ENCODE measurements at places on chromosomes 7 and 10.
A peak's percentile ranks its signal among the peaks of the same experiment; 100 is the strongest.

DNA sequence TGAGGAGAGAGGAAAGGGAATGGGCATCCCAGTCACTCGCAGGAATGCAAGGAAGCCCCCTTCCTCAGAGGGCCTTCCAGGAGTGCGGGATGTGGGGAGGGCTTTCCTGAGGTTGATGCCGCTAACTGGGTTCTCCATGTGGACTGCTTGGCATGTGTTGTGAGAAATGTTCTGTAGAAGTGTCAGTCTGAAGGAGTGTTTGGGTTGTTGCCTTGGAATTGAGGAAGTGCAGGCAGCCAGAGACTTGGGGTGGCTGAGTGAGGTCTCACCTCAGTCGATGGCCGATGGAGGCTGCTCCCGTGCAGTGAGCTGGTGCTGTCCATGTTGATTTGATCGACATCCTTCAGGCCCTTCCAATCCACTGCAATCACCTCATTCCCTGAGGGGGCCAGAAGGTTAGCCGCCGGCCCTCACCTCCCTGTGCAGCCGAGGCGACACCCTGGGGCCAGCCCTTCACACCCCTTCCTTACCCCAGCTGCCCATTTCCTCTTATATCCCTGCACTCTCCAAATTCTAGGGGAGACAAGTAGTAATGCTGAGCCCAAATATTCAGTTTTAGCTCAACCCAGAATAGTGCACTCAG is 2.7 kb downstream of the FAM131B start:
- no peak for DNase-seq

DNA sequence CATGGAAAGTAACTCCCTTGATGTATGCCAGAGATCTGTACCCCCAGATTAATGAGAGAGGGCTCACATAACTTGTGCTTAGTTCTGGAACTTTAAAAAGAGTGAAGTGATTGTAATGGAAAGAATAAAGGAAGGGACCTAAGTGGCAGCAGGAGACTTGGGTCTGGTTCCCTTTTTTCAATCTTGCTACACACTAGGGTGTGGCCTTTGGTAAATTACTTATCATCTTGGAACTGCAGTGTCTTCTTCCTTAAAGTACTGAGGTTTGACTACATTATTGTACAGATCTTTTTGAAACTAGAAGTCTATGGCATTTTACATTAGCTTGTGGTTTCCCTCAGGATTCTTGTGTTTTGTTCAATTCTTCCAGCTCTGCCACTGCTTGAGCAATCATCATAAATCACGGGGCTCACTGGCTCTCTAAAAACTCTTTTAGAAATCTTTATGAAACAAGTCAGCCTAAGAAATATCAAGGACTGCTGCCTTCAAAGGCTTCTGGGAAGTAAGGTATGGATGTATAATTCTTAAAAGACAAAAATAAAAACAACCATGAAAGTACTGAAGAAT is 22.5 kb upstream of the CHRM2 start:
- no peak for DNase-seq

DNA sequence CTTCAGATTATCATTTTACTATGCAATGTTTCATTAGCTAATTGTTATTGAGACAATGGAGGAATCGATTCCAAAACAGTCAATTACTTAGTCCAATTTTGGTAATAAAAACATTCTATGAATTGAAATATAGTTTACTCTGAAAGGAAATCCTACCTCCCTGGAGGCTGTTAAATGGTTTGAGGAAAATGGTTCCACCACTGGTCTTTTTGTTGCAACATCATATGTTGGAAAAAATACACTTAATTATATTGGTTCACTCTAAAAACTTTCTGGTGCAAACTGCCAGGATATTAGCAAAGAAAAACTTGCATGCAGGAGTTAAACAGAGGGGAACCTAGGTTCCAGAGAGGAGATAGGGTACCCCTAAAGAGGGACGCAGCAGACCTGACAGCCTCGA is 267.3 kb upstream of the LYZL1 start:
- no peak for DNase-seq

- no peak for DNase-seq
Observed at GRCh38 chr7:129388333-129389098, 45.7 kb upstream of the STRIP2 start.

DNA sequence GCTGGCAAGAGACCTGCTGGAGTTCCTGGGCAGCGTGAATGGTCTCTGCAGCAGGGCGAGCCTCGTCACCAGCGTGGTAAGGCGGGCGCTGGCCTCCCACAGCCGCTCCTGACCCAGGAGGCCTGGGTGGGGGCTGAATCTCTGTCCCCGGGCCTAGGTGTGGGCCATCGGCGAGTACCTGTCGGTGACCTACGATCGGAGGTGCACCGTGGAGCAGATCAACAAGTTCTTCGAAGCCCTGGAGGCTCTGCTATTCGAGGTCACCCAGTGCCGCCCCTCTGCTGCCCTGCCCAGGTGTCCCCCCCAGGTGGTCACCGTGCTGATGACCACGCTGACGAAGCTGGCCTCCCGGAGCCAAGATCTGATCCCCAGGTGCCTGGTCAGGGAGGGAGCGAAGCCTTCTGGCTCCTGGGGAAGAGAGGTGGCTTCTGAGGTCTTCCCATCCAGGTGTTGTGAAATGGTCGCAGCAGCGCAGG is 15.1 kb downstream of the AP5Z1 start:
- no peak for DNase-seq

DNA sequence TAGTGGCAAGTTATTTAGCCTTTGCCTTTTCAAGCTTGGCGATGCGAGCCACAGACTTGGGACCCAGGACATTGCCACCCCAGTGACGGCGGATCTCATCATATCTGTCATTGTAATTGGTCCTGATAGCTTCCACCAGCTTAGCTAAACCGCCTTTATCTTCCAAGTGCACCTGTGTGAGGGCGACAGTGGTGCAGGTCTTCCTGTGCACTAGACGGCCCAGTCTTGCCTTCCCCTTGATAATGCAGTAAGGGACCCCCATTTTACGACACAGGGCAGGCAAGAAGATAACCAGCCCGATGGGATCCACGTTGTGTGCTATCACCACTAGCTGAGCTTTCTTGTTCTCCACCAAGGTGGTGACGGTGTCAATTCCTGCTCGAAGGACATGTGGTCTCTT is 99.6 kb upstream of the ITGB1 start:
- DNase-seq = no peak

DNA sequence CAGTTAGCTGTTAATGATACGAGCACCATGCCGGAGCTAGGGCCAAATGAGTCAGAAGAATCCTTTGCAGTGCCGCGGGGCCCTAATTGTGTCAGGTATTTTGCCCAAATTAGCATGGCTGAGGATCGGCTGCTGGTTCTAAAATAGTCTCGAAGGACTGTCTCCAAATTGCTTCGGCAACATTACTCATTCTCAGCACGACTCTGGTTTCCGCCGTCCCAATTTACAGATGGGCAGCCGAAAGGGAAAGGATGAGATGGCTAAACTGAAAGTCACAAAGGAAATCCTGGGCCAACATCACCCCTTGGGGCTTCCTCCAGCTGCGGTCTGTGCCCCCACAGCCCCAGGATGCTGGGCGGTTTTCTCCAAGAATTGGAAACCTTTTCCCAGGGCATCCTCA is 351.4 kb downstream of the PAXIP1 start:
- no peak for DNase-seq

DNA sequence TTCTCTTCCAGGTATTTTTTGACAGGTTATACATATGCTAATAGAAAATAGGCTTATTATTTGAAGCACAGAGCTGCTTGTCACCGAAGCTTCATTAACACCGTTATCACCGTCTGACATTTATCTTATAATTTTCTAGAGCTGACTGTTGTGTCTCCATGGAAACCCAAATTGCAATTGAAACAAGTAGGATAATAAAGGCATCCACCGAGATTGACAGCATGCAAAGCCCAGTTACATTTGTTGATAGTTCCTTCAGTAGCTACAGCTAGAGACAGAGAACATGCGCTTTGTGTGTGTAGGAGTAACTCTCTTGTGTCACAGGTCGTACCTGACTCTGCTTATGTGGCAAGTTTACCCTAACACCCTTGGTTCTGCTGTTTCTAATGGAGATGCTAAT is 135.6 kb downstream of the CELF2 start:
- DNase-seq = no peak

GRCh38 chr10:77873536-77874380 is 52.8 kb downstream of the DLG5 start:
- no peak for DNase-seq

DNA sequence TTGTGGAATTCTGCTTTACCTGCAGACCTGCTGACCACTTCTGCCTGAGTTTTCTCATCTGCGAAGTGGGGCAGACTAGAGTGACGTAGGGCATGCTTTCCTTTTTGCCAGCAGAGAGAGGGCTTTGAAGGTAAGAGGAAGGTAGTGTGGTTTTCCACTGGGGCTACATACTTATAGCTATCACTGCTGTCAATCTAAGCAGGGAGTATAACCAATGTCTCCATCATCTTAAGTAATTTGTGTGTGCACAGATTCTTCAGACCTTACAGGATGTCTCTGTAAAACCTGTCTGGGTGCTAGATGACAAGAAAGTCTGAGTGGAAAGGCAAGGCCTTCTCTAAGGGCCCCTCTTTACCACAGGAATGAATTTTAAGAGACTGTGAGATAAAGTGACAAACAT is 106.8 kb downstream of the RBM20 start:
- DNase-seq = no peak

- no peak for DNase-seq
Observed at GRCh38 chr7:148291799-148292198, 298.8 kb upstream of the C7orf33 start.

DNA sequence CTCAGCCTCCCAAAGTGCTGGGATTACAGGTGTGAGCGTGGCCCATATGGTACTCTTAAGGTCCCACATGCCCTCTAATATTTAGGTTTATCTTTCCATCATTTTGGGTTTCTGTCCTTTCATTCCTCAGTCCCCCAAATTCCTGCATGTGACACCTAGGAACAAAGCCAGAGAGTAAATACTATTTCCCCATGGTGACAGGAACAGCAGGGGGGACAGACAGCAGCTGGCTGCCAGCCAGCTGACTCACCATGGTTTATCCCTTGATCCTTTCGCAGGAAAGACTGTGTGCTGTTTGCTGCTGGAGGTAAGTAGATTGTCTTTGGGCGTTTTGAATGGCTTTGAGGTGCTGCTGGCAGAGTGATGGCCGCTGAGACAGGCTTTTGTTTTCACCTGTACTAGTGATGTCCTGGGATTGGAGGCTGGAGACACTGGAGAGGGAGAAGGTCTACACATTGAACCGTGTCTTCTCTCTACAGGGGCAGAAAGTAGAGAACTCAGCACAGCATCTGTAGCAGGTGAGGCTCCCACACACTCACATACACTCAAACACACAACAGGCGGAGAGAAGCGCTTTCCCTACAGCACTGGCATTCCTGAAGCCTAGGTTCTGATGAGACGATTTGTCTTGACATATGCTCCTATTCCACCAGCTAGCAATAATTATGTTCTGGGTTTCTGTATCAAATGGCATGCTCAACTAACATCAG is 83.7 kb upstream of the EFCAB10 start:
- DNase-seq = peak; percentile 19

GRCh38 chr7:106317971-106318370 is 33.2 kb upstream of the NAMPT start:
- peak; percentile 10 for DNase-seq

DNA sequence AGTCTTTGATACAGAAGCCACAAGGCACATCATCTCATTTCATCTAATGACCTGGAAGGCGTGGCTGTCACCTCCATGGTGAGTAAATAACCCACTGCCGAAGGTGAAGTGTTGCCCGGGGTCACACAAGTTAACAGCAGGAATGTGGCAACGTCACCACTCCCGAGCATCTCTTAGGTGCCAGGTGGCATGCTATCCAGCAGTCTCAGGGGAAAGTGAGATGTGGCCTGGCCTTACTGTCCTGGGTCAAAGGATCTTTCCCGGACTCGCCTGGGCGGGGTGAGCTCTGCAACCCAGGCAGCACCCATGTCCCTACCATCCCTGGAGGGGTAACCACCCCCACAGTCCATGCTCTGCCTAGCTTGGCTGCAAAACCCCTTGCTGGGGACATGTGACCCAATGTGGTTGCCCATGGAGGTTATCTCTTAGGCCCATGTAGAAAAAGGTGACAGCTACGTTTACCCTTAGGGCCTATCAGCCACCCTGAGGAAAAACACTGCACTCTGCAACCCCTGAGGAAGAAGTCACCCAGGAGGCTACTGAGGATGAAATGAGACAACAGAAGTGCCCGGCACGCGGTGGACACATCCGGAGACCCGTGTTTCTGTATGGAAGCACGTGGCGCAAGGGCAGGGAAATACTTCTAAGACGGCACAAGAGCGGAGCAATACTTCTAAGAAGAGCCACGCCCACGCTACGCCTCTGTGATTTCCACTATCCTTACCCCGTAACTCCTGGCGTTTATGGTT is 52.0 kb downstream of the BAIAP2L1 start:
- no peak for DNase-seq

DNA sequence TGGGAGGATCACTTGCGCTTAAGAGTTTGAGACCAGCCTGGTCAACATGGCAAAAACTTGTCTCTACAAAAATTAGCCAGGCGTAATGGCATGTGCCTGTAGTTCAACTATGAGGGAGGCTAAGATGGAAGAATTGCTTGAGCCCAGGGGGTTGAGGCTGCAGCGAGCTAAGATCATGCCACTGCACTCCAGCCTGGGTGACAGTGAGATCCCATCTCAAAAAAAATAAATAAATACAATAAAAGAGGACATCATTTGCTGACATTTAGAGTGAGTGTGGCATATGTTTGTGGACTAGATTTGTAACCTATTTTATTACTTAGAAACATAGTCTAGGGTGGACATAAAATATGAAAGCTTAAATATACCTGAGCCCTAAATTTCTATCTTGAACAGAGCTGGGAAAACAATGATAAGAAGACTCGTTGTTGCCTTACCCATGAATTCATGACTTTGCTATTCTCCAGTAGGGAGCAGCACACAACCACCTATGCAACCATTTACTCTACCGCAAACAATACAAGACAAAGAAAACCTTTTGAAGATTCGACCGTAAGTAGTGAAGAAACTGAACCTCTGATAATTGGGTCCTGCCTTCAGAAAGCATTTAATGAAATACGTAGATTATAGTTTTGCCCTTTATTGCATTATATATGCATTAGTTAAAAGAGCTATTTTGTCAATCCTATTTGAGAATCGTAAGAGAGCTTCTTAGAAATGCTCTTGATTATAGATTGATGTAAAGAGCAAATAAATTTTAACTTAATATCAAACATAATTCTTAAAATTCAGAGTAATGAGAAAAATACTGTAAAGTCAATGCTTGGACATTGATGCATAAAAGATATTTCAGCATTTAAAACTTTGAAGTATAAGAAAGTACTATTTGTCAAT is 83.5 kb downstream of the GNAT3 start:
- DNase-seq = peak; percentile 49

GRCh38 chr7:128364166-128364870 is 2.8 kb upstream of the PRRT4 start:
- no peak for DNase-seq

DNA sequence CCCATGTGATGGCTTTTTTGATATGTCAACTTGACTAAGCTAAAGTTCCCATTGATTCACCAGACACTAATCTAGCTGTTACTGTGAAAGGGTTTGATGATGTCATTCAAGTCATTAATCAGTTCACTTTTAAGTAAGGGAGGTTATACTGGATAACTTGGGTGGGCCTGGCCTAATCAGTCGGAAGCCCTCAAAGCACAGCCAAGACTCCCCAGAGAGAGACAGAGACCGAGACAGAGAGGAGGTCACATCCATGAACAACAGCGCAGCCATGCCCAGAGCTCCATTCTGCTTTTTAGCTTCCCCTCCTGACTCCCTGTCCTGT is 103.4 kb downstream of the TRIL start:
- DNase-seq = no peak

- DNase-seq = no peak
Observed at GRCh38 chr7:145224775-145225174, 388.9 kb upstream of the TPK1 start.
